SIG-M5 (cell line): ENCODE measurements at places on chromosomes 1 and 21.

DNA sequence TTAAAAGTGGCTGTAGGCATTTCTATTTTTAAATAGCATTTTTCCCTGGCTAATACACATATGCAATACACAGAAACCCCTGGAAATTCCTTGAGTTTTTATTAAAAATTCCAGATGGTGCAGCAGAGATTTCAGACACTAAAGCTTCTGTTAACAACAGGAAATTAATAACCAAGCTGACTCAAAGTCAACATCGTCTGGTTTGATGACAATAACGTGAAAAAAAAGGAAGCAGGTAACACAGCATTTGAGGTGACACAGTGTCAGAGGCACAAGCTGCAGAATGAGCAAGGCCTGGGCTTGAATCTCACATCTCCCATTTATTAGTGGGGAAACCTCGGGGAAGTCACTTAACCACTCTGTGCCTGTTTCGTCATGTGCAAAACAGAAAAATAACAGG is 64.6 kb upstream of the GJB5 start:
- DNase-seq: no peak

DNA sequence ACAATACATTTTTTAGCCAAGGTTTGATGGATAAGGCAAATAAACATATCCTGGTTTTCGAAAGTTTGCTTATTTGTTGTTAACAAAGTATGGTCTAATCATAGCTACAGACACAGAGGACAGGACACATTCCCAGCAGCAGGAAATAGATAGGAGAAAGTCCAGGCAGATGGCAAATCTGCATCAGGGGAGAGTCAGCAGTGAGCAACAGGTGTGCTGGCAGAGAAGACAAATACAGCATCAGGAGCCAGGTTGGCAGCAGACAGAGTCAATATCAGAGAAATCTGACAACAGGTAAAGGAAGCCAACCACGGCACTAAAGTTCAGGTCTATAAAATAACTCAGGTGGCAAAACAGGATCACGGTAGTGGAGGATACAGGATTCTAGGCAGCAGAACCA is 210.7 kb upstream of the PTBP2 start:
- DNase-seq: no peak

GRCh38 chr1:232474826-232475225 is 155.1 kb downstream of the SIPA1L2 start:
- no peak for DNase-seq

DNA sequence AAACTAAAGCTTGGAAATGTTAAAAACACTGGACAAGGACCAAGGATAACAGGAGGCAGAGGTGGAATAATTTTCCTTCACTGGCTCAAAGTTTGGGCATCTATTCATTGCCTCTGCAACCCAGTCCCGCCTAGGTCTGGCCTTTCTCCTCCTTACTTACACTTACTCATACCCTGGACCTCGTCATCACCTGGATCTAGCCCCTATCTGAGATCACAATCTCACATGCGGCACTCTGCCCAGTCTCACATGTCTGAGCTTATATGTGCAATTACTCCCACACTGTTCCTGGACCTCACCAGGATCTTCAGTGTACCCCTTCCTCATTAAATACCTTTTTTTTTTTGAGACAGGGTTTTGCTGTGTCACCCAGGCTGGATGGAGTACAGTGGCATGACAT is 37.6 kb downstream of the NVL start:
- no peak for DNase-seq

DNA sequence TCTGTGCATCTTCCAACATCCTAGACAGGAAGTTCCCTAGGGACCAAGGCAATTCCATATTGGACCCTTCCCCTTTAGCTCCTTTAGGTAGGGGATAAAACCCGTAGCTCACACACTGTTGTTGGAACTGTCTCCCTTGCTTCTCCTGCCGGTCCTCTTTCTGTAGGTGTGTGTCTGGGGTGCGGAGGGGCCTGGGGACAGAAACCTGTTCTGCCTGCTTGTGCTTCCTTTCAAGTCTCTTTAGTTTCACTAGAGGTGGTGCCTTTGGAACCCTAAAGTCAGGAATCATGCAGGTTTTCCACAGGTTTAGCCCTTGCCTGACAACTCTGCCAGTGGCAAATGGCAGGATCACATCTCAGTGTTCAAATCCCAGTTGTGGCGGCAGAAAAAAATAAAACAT is 74.6 kb upstream of the PTGFRN start:
- no peak for DNase-seq

DNA sequence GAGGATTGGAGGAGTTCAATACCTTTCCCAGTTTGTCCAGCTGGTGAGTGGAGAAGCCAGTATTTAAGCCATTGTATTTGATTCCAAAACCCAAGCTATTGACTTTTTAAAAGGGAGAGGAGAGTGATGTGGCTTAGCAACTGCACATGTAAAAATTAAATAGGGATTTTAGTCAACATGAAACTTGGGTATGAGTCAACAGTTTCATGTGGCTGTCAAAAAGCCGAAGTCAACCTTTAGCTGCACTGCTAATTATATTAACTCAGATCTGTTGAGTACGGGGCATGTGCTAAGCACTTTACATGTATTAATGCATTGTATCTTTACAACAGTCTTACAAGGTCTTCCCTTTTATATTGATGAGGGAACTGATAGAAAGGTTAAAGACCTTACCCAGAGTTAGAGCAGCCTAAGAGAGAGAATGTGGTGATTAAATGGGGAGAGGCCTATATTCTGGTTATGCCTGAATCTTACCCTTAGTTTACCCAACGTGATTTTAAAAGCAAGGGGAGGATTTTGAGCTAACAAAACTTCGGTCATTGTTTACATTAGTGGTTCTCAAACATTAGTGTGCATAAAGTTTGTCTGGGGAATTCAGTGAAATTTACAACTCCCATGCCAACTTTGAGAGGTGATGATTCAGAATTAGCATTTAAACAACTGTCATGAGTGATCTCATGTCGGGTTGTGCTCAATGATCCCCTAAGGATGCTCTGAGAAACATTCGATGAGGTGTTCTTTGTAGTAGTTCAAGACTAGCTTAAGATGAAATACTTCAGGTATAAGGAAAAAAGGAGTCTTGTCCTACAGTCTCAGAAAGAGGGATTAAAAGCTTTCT is 6.9 kb upstream of the SLC35F3 start:
- DNase-seq: no peak

DNA sequence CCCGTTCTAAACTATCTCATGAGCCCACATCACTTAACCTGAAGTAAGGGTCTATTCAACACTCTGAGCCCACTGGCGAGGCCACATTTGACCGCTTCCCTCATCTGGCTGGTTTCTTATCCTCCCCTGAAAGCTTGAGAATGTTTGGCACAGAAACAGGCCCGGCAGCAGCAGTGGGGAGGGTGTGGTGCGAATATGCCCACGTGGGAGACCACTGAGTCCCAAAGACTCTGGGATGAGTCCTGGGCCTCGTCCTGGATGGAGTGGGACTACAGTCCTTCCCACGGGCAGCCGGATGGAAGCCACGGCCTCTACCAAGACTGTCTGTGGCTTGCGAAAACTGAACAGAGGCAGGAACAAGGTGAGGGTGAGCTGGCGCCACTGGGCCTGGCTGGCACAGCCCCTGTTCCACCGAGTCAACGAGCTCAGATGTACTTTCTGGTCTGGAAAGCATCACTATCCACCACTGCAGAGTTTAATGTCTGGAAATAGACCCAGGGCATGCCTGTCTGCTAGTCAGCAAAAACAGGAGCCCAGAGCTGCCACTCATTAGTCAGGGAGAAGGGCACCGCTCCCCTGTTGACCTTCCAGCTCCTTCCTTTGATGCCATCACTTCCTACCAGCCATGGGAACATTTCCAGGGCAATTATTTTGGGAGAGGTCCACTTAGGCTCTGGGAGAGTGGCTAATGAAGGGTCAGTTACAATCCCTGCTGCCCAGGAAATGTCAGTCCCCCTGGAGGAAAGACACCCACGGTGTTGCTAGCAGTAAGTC is 386.6 kb downstream of the MATN1 start:
- DNase-seq: no peak

DNA sequence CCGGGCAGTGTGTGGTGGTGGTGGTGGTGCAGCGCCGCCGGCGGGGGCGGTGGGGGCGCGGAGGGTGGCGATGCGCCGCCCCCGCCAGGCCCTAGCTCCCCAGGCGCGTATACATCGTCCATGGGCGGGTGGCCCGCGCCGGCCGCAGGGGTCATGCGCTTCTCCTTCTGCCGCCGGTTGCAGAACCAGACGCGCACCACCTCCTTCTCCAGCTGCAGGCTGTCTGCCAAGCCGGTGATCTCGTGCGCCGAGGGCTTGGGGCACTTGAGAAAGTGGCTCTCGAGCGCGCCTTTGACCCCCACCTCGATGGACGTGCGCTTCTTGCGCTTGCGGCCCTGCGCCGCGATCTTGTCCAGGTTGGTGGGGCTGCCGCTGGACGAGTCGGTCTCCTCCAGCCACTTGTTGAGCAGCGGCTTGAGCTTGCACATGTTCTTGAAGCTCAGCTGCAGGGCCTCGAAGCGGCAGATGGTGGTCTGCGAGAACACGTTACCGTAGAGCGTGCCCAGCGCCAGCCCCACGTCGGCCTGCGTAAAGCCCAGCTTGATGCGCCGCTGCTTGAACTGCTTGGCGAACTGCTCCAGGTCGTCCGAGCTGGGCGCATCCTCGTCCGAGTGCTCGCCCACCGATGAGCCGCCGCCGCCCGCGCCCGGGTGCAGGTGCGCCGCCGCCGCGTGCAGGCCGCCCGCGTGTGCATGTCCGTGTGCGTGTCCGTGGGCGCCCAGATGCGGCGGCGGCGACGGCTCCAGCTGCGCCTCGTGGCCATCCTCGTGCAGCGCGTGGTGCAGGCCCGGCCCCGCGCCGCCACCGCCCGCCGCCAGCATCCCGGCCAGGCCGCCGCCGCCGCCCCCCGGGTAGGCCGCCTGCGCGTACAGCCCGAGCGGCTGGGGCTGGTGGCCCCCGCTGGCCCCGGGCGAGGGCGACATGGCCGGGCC is 926 bp downstream of the POU3F1 start:
- DNase-seq: no peak
